Stimulated activated CD8-positive, alpha-beta memory T cell treated with anti-CD3 and anti-CD28 coated beads, Interleukin-4, amount 100 ng/mL, for 1 hour (primary cell): ENCODE measurements at places on chromosomes 3 and 15.

DNA sequence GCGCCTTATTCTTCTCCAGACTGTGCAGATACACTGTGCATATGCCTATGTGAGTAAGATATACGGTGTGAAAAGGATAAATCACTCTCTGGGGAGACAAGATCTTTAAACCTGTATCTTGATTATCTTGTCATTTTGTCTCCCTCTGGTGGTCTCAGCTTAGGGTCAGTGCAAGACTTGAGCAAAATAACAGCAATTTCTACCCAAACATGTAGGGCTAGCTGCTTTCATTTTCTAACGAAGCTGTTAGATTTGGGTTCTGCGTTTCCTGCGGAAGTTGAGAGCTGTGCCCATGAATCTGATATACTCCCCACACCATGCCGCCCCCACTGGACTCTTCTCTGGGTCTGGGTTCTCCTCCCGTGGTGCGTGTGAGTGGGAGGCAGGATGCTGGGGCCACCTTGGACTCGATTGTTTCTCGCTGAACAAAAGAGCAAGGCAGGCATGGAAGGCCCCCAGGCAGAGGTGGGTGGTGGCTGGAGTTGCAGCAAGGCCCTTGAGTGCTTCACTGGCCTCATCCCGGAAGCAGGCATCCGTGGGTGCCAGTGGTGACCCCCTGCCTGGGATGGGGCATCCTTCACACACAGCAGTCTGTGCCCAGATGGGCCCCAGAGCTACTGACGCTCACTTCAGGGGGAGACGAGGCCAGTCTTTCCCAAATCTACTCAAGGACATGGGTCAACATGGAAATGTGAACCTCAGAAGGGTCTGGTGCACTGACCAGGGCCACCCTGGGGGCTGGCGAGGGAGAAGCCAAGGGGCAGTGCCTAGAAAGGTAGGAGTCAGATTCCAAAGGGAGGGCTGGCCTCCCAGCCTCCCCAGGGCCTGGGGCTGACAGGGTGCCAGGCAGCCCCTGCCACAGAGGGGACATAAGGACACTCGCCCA lies 179.6 kb downstream of the NSMCE3 start:
- DNase-seq, result no peak

- no peak for DNase-seq
Measured at GRCh38 chr15:52104532-52105004, 8.0 kb downstream of the BCL2L10 start.

DNA sequence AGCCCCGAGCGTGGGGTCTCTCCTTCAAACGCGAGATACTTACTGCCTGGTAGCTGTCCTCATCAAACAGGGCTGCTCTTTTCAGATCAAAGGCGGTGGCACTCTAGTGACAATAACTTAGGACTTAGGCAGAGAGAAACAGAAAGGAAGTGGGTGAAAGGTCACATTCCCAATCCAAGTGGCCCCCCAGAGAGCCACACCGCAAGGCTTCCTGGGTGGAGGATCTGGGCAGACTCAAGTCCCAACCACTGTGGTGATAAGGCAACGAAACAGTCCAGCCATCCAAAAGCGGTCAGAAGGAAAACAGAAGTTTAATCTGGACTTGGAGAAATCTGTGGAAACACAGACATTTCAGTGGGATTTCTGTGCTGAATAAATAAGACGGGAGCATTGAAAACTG lies 227.2 kb downstream of the ADAMTS17 start:
- no peak for DNase-seq

DNA sequence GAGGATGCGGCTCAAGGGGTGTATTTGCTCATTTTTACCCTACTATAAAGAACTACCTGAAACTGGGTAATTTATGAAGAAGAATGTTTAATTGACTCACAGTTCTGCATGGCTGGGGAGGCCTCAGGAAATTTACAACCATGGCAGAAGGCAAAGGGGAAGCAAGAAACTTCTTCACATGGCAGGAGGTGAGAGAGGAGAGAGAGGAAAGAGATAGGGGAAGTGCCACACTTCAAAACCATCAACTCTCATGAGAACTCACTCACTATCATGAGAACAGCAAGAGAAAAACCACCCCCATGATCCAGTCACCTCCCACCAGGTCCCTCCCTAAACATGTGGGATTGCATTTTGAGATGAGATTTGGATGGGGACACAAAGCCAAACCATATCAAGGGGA lies 192.7 kb downstream of the DIPK2A start:
- no peak for DNase-seq

- no peak for DNase-seq
Measured at GRCh38 chr3:87975716-87976115, 83.1 kb downstream of the CGGBP1 start.

GRCh38 chr15:67456677-67457529 lies 64.0 kb upstream of the C15orf61 start:
- DNase-seq, result peak; percentile 72

DNA sequence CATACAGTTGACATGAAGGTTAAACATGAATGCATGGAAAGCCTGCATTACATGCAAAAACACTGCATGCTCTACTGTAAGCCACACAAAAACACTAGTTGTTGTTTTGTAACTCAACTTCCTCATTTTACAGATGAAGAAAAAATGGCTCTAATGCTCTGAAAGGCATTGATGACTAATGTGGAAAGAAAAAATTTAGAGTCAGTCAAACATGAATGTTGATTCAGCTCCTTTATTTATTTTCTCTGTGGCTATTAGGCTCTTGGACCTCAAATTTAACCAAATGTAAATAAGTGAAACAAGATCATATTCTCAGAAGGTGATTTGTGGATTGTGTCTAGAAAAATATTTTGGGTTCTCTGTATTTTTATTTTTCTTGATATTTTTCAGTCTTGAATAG lies 336.7 kb upstream of the ZNF717 start:
- DNase-seq, result no peak

GRCh38 chr3:39241561-39241960 lies 38.3 kb downstream of the CX3CR1 start:
- DNase-seq, result no peak

DNA sequence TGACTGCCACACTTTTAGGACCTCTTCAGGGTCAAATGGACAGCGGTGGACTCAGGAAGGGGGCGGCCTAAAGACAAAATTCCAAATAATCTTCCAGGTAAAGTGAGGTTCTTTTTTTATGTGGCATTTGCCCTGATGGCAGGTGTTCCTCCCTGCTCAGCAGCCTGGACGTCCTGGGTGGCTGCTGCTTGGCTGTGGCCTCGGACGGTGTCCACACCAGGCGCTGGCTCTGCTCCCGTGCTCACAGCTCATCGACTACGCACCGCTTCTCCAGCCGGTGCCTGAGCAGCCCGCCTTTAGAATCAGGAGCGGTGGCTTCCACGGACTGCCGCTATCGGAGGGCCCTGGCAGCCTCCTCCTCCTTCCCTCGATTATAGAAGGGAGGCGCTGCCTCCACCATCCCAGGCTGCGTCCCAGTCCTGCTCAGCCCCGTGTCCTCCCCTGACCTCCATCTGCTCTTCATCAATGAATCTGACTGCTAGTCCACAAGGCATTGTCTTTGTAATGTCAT lies 41.9 kb downstream of the PCSK6 start:
- DNase-seq, result no peak

DNA sequence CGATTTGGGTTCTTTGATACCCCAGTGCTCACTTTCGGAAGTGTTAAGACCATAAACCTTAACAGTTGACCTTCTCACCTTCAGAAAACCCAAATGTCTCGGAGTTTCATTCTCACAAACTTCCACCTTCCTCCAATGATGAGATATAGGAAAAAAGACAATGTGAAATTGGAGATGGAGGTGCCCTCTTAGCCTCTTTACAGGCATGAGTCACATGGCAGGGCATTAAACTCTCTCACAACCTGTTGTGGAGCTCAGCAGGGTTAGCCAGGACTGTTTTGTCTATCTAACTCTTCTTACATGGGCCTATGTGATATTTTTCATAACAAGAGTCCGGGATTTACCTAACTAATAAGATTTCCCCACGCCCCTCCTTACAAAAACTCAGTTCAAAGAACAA lies 10.7 kb downstream of the AGTR1 start:
- no peak for DNase-seq

- no peak for DNase-seq
Measured at GRCh38 chr3:141373232-141373631, 4.9 kb downstream of the ZBTB38 start.

DNA sequence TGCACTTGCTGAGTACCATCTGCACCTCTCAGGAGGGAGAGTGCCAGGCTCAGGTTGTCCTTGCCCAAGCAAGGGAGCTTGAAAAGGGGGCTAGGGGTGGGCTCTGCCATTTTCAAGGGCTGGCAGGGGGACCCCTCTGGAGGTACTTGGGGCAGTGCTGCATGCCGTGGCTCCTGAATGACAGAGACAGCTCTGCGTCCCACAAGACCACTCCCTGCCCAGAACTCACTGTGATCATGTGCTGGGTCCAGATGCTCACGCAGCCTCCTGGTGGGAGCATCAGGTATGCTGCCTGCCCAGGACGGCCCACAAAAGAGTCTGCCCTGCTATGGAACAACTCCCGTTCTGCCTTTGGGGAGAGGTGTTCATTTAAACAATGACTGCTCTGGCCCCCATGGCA lies 165.2 kb downstream of the GOLGA6L4 start:
- no peak for DNase-seq

- no peak for DNase-seq
Measured at GRCh38 chr3:25855266-25855784, 65.4 kb downstream of the OXSM start.

GRCh38 chr3:2363854-2364253 lies 265.2 kb downstream of the CNTN4 start:
- DNase-seq, result no peak

GRCh38 chr3:37943631-37944314 lies 46.8 kb upstream of the VILL start:
- no peak for DNase-seq

- no peak for DNase-seq
Measured at GRCh38 chr3:182783106-182783505, 10.2 kb upstream of the ATP11B start.

GRCh38 chr3:187098923-187099512 lies 40.3 kb downstream of the RPL39L start:
- no peak for DNase-seq

- DNase-seq, result no peak
Measured at GRCh38 chr15:92449476-92449875, 55.8 kb downstream of the ST8SIA2 start.

GRCh38 chr3:142846779-142847577 lies 41.9 kb downstream of the PCOLCE2 start:
- DNase-seq, result no peak

- DNase-seq, result no peak
Measured at GRCh38 chr15:62109982-62110851, 43.4 kb downstream of the C2CD4A start.

- DNase-seq, result no peak
Measured at GRCh38 chr15:40549894-40550293, 14.9 kb downstream of the CCDC32 start.

DNA sequence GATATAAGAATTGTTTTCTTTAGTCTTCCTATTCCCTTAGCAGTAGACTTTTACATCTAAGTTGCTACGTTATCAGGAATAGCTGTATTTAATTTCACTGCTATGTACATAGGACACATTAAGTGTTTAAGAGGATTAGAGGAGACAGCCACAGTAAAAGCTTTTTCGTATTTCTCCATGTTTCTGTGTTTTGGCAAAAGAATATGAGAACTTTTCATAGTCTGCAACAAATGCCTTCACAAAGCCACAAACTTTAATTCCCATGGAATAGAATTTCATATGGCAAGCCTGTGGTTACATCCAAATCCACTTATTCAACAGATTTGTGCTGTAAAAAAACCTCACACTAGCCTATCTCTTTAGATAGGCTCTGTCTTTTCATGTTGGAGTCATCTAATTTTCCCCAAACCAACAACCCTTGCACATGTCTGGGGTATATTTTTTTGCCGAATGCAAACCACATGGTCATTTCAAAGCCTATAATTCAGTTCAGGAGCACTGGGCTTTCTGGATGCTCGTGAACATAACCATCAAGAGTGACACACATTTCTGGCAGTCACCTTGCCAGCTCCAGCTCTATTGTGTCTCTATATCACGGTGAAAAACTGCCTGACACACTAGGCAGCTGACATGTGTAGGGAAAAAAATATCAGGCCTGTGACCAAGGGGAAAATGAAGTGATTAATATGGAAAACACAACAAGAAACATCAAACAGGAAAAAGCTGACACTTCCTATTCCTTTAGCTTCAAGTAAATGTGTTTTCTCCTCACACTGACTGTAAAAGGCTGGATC lies 19.2 kb downstream of the PLD1 start:
- no peak for DNase-seq

DNA sequence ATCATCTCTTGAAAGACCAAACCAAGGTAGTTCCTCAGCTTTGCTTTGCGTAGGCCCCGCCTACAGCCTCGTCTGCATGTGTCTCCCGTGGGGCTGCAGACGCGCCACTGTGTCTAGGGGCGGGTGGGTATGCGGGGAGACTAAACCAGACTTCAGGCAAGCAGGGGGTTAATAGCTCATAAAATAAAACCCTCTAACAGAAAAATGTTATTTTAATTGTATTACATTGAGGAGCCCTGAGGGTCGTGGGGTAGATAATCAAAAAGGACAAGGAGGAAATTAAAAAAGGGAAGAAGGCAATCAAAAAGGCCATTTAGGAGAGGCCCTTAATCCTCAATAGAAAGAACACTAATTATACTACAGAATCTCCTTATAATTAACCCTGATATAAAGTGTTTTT lies 247.6 kb upstream of the ICE2 start:
- DNase-seq, result no peak

- DNase-seq, result no peak
Measured at GRCh38 chr15:78004919-78005634, 72.4 kb downstream of the TBC1D2B start.

GRCh38 chr3:32082721-32083120 lies 23.7 kb upstream of the GPD1L start:
- no peak for DNase-seq

- DNase-seq, result no peak
Measured at GRCh38 chr15:75656813-75657212, 9.1 kb downstream of the SNX33 start.

GRCh38 chr3:131231710-131232389 lies 149.7 kb upstream of the NUDT16 start:
- no peak for DNase-seq

- no peak for DNase-seq
Measured at GRCh38 chr3:13561967-13562366, 13.0 kb downstream of the FBLN2 start.

GRCh38 chr3:45347315-45348000 lies 40.9 kb upstream of the LARS2 start:
- no peak for DNase-seq
